Amniotic stem cell (primary cell): ENCODE measurements at places on chromosomes 16 and 17.

- no peak for DNase-seq
These were observed 8.4 kb upstream of the SPATA2L start for GRCh38 chr16:89709716-89710432.

DNA sequence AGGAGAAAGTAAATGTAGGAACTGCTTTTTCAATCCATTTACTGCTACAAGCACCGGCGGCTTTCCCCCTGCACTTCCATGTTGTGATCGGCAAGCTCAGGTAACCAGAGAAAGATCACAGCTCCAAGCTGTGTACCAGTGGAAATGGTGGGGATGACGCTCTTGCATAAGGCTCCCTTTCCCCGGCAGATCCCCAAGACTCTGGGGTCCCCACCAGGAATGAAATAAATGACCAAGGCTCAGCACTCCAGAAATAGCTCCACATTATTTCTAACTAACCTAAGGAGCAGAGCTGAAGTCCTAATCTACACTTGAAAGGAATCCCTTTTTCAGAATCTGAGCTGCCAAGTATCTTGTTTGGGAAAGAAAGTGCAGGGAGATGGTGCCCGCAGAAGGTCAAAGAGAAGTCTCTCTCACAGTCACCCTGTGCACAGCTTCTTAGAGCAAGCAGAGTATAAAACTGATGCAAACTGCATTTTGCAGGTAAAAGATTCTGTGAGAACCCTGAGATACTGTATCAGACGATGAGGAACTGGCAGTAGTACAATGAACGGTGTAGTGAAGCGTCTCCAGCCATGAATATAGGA, 11.1 kb downstream of the GRB2 start:
- DNase-seq: no peak

DNA sequence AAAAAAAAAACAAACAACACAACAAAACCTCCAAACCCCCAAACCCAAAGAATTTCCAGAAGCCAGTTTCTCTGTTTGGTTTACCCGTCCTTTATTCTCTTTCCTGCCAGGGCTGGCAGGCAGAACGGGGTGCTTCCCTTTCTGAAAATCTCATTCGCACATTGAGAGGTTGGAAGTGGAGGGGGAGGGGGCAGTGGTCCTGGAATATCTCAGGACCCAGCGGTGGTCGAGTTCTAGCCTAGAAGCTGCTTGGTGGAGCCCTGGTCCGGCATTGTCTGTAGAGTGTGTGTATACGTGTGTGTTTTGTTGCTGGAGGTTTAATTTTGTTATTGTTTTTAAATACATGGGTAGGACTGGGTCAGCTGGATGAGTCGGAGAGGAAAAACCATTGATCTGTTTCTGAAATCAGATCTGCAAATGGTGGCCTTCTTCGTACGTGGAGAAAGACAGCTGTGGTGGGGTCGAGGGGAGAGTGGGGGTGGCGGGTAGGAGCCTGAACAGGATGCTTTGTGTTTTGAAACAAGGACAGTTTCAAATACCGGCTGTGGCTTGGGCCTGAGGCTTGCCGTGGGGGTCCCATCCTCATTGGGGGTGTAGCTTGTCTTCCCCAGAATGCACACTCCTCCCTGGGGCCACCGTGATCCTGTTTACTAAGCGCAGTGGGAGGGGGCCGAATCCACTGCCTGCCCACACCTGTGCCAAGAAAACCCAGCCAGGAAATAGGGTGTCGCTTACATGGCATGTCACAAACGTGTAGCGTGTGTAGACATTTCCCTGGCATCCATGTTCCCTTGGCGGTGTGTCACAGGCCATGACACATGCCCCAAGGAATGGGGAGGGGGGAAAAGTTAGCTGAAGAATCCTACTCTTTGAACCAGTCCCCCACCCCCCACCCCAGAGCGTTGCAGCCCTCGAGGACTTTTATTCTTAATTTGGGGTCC, 1.6 kb downstream of the CMIP start:
- no peak for DNase-seq

DNA sequence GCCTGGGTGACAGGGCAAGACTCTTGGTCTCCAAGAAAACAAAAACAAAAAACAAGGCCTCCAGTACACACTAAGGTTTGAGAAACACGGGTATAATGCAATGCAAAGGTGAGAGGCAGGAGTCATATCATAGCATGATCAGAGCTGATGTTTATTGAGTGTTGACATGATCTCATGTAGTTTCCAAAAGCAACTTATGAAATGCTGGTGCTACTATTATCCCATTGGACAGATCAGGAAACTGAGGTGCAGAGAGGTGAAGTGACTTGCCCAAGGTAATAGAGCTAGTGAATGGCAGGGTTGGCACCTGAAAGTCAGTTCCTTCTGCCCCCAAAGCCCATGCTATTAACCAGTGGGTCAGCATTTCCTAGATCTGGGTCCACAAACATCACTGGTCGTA, 3.1 kb upstream of the NPIPB7 start:
- DNase-seq: no peak

DNA sequence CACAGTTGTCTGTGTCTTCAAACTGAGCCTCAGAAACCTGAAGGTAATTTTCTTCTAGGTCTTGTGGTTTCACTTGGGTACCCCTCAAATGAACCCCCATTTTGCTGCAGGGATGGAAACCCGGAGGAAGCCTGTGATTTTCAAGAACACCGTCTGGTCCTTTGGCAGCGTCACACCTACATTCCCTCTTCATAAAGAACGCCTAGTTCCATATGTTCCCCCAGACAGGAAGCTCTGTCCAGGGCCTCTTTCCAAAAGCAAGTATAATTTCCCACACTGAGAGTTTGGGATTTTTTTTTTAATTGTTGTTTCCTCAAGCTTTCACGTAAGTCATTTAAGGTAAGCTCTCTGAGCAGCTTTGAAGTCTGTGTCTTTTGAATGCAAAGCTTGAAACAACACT, 515.0 kb downstream of the TMEM114 start:
- no peak for DNase-seq

DNA sequence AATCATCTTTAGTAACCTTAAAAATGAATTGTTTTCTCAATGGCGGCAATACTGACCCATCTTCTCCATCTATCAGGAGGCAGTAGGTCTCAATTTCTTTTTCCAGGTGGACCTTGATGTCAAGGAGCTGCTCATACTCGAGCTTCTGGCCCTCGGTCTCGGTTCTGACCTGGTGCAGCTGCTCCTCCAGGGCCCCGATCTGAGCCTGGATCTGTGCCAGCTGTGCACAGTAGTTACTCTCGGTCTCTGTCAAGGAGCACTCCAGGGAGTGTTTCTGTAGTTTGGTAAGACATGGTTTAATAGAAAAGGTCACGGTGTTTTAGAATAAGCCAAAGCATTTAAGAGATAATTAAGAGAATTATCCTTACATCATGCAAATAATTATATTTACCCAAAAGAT, 4.9 kb downstream of the KRT27 start:
- DNase-seq: no peak

- no peak for DNase-seq
These were observed 50.6 kb downstream of the HS3ST3B1 start for GRCh38 chr17:14351493-14351892.

DNA sequence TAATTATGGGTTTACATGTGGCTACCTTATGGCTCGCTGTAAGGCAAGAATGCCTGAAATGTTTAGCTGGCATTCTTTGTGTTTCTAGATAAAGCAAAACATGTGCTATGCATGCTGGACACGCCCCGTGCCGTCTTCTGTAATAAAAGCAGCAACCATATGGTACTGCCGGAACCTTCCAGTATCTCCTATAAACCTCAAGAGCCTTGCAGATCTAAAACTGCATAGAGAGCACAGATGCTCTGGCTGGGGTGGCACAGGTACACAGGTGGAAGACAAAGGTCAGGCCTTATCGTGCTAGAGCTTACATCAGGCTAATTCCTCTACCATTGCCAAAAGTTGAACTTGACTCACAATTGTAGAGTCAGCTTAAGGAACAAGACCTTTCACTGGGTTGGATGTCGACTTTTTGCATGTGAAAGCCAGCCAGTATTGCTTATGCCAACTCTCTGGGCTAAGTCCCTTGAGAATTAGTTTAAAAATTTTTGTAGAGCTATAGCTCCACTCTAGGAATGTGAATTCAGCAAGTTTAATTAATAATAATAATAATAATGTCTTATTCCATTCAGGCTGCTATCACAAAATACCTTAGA, 187.4 kb upstream of the CACNG5 start:
- DNase-seq: no peak

DNA sequence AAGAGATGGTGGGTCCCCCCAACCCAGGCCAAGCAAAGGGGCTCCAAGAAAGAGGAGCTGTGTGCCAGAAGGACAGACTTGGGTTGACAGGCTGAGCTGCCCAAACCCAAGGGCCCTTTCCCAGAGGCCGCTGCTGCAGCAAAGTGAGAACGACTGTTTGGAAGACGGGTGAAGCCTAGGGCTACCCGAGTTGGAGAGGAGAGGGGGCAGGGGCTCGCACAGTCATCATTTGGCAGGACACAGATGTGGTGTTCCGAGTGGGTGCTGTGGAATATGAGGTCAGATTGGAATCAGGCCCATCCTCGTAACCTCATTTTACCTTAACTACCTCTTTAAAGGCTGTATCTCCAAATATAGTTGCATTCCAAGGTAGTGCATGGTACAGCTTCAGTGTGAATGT, 5.3 kb upstream of the MFAP4 start:
- DNase-seq: no peak

DNA sequence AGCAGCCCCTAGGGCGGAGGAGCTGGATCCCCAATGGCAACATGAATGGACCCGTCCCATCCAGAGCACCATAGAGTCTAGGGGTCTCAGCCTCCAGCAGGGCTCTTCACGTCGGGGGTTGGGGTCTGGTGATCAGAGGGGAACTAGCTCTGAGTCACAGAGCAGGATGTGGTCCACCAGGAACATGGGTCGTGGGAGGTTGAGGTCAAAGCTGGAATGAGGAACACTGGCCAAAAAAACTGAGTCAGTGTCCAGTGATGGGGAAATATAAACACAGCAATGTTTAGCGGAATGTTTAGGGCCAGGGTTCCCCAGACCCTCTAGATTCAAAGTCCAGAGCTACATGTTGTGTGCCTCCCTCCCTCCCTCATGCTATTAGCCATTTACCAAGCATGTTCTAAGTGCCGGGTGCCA, 79.1 kb upstream of the C16orf82 start:
- DNase-seq: no peak

GRCh38 chr17:7132511-7133094, 18.0 kb upstream of the ASGR2 start:
- no peak for DNase-seq

DNA sequence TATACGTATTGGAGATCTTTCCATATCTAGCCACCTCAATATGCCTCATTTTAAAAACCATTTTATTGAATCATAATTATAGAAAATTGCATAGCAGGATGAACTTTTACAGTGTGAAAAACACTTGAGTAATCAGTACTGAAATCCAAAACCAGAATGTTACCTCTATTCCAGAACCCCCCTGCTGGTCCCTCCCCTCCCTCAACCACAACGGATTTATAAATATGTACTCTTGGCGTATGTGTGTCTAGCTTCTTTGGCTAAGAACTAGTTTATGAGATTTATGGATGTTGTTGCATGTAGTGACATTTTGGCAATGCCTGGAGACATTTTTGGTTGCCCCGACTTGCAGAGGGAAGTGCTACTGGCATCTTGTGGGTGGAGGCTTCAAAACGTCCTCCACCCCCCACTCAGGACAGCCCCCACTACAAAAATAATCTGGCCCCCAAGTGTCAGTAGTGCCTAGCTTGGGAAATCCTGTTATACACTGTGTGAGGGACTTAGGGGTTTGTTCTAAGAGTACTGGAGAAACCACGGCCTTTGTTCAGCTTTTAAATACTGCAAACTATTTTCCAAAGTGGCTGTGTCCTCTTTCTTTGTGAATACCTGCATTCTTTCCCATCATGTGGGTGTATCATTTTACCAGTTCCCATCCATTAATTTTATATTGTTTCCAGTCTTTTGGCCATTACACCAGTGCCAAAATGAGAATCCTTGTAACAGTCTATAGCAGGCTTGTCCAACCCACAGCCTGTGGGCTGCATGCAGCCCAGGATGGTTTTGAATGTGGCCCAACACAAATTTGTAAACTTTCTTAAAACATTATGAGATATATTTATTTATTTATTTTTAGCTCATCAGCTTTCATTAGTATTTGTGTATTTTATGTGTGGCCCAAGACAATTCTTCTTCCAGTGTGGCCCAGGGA, 23.7 kb downstream of the ITPRIPL2 start:
- DNase-seq: no peak

- DNase-seq: no peak
These were observed 483.5 kb downstream of the CDH13 start for GRCh38 chr16:83110269-83110668.

DNA sequence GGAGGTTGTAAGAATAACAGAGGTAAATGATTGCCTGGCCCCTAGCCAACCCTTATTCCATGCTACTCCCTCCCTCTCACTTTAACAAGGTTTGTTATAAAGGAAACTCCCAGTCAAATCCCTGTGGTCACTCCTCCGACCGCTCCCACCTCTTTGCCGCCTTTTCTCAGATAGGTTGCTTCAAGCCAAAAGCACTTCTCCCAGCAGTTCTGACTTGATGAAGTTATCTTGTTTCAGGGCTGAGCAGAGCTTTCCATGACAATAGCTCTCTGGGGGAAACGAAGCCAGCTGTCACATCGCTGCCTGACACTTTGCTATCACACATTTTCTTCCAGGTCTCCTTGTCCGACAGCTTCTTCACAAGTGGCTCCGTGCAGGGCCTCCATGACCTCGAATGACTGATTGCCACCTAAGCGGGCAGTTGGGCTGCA, 278.6 kb downstream of the HAPSTR1 start:
- no peak for DNase-seq

GRCh38 chr16:87570938-87571867, 31.1 kb upstream of the JPH3 start:
- no peak for DNase-seq

DNA sequence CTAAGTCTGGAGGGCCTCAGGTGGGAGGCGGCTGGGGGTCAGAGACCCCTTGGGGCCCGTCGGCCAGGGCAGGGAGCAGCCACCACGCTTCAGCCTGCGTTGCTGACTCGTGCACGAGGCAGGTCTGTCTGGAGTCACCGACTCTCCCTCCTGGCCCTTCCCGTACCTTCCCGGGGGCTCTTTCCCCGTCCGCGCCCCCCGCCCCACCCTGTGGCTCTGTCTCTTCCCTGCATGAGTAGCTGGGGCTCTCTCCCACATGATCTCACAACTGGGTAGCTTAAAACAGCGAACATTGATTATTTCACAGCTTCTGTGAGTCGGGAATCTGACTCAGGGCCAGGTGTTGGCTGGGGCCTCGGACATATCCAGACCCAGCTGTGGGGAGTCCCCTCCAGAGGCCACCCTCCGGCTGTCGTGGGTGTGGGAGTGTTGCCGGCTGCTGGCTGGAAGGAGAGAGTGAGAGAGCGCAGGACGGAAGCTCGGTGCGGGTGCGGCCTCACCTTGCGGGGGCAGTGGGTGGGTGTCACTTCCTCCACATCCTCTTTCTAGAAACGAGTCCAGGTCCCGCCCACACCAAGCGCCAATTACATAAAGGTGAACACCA, 17.3 kb downstream of the BAHCC1 start:
- DNase-seq: no peak

- no peak for DNase-seq
These were observed 48.9 kb downstream of the TEX2 start for GRCh38 chr17:64213995-64214811.

- DNase-seq: no peak
These were observed 1.4 kb downstream of the FKBP10 start for GRCh38 chr17:41814195-41814594.
